Cardiac muscle cell (in vitro differentiated cells and primary cell): ENCODE measurements at places on chromosomes 3 and 15. TPM values are rescaled to one million over a fixed set of nuclear protein-coding genes. Genes with fewer than 3 reads are reported as not detected.
A peak's percentile ranks its signal among the peaks of the same experiment; 100 is the strongest.

DNA sequence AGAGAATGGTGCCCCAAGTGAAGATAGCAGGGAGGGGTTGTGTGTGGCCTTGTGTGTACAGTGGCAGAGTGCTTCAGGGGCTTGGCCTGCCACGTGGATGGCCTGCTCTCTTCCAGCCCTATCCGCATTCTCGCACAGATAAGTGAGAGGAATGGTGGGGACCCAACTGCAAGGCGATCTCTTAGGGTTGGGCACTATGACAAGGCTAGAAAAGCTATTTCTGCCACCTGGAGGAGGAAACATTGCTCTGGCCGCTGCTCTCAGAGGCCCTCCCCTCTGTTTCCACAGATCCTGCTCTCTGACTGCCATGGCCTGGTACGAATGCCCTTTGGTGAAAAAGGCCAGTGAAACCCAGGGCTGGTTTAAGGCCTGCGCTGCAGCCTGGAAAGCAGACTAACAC is 20.6 kb downstream of the EEFSEC start:
- peak; percentile 77 for DNase-seq

- DNase-seq = no peak
Measured at GRCh38 chr15:65529762-65530317, 423 bp upstream of the HACD3 start.

DNA sequence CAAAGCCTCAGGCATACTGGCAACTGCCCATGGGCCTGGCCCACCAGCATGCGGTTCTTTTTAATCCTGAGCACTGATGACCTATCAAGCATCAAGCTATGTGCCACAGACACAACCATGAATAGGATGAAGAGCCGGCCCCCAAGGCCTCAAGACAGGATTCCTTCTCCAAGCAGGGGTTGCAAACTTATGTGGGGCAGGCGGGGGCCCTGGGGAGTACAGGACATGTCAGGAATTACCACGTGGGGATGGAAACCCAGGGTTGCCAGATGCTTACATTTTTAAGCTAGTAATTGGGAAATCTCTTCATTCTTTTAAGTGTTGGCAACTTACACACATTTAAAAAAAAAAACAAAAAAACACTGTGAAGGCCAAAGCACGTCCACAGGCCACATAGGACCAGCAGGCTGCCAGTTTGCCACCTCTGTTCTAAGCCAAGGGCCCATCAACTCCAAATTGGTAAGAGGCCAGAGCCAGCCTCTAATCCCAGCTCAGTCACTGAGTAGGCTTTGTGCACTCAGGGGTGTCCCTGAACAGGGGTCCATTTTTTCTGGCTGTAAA is 32.8 kb downstream of the BDH1 start:
- peak; percentile 79 for DNase-seq

GRCh38 chr3:39126532-39127071 is 19.1 kb downstream of the TTC21A start:
- DNase-seq = peak; percentile 62

DNA sequence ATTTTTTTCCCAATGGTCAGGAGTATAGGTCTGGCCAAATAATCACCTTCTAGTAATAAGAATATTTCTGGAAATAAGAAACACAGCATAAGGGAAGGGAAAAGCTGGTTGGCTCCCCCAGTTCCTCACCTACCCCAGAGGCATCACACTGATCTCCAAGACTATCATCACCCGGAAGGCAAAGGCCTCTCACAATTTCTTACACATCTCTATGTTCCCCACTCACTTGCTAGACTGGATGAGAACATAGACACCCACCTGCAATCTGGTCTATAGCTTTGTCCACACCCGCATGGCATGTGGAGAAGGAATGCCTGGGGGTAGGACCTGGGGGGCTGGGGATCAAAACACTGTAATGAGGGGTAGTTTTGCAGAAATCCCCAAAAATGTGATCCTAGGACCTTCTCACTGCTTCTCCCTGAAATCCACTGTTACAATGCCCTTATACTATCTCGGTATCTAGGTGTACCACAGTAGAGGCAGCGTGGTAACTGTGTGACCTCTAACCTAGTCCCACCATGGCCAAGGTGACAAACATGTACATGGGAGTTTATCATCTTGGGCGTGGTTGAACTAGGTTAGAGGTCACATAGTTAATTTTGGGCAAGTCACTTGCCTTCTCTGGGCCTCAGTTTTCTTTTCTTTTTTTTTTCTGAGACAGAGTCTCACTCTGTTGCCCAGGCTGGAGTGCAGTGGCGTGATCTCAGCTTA is 29.5 kb upstream of the NRROS start:
- no peak for DNase-seq

- no peak for DNase-seq
Measured at GRCh38 chr3:32630266-32630665, 54.7 kb upstream of the CNOT10 start.

DNA sequence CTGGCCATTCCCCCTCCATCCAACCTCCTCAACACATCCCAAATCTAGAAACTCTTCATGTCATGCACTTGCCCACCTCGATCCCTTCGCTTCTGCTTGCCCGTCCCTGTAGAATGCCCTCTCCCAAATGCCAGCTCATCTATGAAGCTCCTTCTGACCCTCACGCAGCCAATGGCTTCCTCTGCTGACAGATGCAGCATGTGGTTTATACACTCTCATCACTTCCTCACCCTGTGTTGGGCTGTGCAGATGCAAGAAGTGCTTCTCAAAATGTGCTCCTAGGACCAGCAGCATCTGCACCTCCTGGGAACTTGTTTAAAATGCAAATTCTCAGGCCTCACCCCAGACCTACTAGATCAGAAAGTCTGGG is 51.7 kb downstream of the SEMA5B start:
- DNase-seq = no peak

Gene TEX55
- not detected in 2 replicates for polyA plus RNA-seq

DNA sequence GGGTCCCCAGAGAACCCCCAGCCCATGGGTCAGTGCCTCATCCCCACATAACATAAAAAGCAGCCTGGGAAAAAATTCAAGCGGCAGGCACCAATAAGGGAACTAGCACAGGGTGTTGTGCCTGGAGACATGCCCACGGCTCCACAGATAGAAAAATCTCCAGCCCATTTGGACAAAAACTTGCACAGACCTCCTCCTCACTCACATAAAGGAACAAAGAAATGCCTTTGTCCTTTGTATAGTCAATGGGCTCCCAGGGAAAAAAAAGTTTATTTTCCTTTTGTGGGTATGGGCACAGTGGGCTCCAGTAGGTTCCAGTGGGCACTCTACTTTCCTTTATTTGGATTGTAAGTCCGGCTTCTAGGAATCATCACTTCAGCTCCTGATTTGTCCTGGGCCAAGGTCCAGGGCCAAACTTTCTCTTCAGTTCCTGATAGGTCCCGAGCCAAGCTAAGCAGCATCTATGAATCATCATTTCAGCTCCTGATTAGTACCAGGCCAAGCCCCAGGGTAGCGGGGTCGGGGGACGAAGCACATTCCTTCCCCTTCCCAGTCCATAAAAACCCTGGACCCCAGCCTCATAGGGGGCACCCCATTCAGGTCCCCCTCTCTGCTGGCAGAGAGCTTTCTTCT is 1.6 kb upstream of the DNAH12 start:
- DNase-seq = no peak

Gene GHSR
- polyA plus RNA-seq = not detected in 2 replicates

- DNase-seq = no peak
Measured at GRCh38 chr3:115681736-115682135, 58.4 kb downstream of the GAP43 start.

- DNase-seq = no peak
Measured at GRCh38 chr15:91422797-91423196, 322.7 kb downstream of the SV2B start.

Gene CX3CR1
- polyA plus RNA-seq = 1.4 and 2.6 TPM in 2 replicates

DNA sequence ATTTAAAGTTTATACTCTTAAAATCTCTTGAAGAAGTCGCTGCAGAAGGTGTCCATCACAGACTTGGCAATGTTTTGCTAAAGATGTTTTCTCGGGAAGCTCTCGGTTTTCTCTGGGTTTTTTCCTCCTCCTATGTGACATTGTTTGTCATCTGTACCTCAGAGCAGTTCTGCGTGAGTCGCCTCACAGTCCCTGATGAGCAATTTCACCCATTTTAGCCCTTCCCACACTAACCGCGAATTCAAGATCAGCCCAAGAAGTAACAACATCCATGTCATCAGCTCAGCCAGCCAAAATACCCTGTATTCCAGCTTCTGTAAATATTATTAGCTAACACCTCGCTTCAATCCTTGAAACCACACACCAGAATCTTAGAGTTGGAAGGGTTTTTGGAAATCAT is 224.3 kb upstream of the SETMAR start:
- no peak for DNase-seq

GRCh38 chr15:80982205-80982604 is 7.4 kb downstream of the MESD start:
- DNase-seq = no peak

GRCh38 chr3:50380405-50381085 is 21.2 kb upstream of the TMEM115 start:
- no peak for DNase-seq

GRCh38 chr3:61725851-61726333 is 164.5 kb downstream of the PTPRG start:
- peak; percentile 71 for DNase-seq

DNA sequence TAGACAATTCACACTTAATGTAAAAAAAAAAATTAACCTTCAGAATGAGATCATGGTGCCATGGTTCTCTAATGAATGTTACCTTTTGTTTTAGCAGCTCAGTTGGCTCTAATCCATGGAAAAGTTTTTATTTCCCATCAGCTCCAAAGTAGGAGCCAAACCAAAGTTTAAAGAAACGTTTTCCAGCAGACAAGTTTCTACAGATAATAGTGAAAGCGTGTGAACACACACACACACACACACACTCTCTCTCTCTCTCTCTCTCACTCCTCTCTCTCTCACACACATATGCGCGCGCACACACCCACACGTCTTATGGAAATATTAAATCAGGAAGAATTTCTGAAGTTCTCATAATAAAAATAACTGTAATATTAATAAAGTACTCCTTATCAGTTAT is 46.9 kb downstream of the MBNL1 start:
- peak; percentile 79 for DNase-seq

DNA sequence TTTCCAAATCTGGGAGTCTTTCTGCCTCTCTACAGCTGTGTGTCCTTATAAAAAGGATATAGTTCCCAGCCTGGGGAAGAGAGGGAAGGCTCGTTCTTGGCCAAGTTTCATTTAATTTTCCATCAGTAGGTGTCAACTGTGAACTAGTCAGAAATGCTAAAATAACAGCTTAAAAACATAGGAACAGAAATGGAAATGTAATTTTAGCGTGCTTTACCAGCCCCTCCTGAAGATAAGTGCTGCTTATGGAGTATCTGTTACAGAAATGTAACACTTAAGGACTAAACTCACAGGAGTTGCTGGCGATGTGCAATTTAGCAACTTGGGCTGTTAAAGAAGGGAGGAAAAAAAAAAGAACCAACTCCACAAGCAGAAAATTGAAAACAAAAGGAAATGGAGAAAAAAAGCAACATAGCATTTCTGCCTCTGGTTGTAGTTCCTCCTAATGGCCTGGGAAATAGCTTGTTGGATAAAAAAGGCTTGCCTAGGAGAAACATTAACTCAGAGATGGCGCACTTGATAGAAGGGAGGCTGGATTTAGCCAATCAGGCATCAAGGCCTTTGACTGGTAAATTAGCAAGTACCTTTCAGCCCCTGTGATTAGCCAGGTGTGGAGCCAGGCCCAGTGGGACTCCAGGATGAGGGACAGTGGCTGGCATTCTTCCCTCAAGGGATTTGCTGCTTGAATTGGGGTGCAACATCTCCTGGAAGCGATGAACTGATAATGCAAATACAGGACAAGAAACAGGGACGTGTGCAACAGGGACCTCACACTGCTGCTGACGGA is 84.3 kb downstream of the RPLP1 start:
- DNase-seq = no peak

DNA sequence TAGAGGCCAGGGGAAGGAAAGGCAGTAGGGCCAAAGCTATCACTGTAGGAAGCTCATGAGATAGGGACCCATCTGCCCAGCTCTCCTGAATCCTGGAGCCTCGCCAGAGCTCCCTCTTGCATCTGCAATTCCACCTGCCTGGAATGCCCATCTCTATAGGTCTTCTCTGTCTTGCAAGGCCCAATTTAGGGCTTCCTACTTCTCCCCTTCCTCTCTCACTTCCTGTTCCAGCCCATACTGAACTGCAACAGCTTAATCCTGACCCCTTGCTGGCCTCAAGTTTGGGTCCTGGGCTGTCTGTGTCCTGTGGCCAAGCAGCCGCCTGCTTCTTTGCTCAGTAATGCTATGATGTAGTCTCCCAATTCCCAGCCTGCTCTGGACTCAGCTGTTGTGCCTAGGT is 3.6 kb upstream of the PTPN23 start:
- no peak for DNase-seq

Gene ARHGEF26
- 2.9 and 3.4 TPM in 2 replicates for polyA plus RNA-seq

GRCh38 chr3:9690451-9691450 is 12.9 kb upstream of the CPNE9 start:
- peak; percentile 85 for DNase-seq

DNA sequence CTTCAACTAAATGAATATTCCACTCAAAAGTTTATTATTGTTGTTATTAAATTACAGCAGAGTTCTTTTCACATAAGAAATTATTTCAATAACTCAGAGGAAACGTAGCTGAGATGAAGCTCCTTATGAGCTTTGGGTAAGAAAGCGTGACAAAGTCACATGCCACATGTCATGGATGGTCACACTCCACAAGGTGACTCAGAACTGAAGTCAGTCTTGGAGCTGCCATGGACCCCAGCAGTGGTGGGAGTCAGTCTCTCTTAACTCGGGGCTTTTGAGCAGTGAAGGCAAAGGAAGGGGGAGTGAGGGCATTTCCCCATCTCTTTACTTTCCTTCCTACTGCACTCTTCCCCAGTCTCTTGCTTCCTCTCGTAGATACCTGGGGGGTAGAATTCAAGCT is 87.5 kb upstream of the FAM3D start:
- DNase-seq = no peak

Gene TPRG1
- 0.09 TPM in 1 of 2 replicates, not detected in the other for polyA plus RNA-seq

GRCh38 chr15:57537072-57537471 is 54.6 kb upstream of the MYZAP start:
- DNase-seq = peak; percentile 77

DNA sequence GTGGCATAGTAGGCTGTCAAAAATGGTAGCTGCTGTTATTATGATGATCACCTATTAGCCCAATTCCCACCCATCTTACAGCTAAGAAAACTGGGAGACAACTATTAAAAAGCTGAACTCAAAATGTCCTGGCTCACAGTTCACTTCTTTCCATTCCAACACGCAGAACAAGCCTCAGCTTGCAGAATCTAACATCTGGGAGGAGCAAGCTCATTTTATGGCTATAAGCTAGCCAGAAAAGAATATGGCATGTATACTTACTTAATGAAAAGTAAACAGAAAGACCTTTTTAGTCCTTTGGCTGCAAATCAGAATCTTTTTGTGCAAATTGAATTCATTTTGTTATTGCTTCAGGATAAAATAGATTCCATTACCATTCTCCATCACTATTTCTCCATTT is 34.8 kb upstream of the CFAP20DC start:
- no peak for DNase-seq

Gene CNTN3
- polyA plus RNA-seq = 0.39 and 0.50 TPM in 2 replicates

GRCh38 chr3:43132870-43133636 is 27.2 kb upstream of the POMGNT2 start:
- DNase-seq = no peak

- DNase-seq = no peak
Measured at GRCh38 chr3:135009014-135009413, 214.0 kb downstream of the EPHB1 start.

Gene UROC1
- not detected in 2 replicates for polyA plus RNA-seq

Gene ZNF80
- polyA plus RNA-seq = not detected in 2 replicates

- DNase-seq = peak; percentile 20
Measured at GRCh38 chr3:468172-468571, 271.6 kb downstream of the CHL1 start.

GRCh38 chr15:74375303-74375693 is 7.9 kb upstream of the CYP11A1 start:
- peak; percentile 88 for DNase-seq

Gene RBP2
- polyA plus RNA-seq = 0.26 TPM in 1 of 2 replicates, not detected in the other

GRCh38 chr15:57251941-57252340 is 124.4 kb upstream of the CGNL1 start:
- DNase-seq = peak; percentile 28
